ENCODE measurements at places on chromosomes 12 and 14.

DNA sequence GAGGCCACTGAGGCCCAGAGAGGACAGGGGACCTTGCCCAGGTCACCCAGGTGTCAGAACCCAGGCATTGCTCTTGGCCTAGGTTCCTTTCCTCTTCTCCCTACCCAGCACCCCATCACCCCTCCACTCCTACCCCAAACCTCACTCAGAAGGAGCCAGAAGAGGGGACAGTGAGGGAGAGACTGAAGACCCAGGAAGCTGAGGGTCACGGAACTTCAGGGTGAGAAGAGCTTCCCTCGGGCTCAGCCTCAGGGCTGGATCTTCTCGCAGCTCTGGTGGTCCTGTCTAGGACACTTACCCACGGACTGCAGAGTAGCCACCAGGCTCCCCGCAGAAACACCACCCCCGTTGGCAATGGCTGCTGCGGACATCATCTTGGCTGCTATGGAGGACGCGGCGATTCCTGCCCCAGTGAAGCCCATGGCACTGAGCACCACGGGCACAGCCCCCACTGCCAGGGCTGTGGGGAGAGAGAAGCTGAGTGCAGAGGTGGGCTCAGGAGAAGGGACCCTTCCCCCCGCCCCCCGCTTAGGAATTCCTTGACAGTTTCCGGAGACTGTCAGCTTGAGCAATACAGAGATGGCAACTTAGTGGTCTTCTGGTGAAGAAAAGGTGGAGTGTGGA lies 1.1 kb downstream of the IFI27L2 start:
- DNase-seq, result no peak

- DNase-seq, result no peak
These were observed 7.0 kb upstream of the STAB2 start for GRCh38 chr12:103580026-103580425.

DNA sequence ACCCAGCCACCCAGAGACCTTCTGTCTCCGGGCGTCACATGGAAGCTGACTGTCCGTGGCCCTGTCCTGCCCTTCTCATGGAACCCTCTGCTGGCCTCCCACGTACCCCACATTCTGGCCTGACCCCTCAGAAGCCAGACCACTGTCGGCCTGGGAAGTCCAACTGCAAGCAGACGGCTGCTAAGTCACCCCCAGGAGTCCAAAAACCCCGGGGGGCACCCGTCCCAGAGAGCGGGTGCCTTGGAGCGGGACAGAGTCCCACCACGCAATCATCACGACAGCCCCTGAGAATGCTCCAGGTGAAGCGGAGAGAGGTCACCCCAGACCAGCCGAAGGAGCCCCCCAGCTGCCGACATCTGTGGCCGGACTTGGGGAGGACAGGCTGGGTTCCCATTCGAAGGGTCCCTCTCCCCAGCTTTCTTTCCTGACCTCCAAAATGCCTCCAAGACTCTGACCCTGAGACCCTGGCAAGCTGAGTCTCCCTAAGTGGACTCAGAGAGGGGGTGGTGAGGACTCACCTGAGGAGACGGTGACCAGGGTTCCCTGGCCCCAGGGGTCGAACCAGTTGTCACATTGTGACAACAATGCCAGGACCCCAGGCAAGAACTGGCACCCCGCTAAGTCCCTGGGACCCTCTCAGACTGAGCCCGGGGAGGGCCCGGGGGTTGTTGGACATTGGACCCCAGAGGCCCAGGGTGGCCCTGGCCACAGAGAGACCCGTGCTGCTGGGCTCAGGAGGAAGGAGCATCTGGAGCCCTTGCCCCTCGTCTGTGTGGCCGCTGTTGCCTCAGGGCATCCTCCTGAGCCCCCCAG lies 337.1 kb downstream of the TMEM121 start:
- peak; percentile 15 for DNase-seq

DNA sequence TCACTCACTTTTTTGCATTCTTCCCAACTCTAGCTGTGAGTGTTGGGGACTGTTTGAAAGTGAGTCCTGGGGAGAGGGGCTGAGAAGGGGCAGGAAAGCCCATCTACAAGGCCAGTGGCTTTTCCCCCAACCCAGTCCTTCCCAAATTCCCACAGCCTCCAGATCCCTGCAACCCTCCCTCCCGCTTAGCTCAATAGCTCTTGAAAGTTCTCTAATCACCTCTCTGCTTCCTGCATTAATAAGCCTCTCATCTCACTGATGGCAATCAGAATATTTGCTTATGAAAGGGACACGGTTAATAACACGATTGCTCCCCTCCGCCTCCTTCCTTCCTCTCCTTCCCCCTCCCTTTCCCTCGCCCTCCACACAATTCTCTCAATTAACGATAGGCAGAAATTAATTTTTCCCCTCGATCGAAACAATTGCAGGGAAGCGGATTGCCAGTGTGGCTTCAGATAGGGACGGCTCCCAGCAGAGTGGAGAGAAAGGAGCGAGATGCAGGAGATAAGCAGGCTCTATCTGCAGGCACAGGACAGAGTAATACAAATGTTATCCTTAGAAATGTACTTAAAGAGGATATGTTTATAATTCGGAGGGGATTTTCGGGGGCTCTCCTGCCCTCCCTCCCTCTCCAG lies 15.1 kb upstream of the GPATCH2L start:
- no peak for DNase-seq

GRCh38 chr12:93591137-93591868 lies 18.8 kb downstream of the SOCS2 start:
- peak; percentile 52 for DNase-seq

- DNase-seq, result no peak
These were observed 268.0 kb downstream of the KCNC2 start for GRCh38 chr12:74941670-74942069.

GRCh38 chr12:54988402-54989054 lies 4.0 kb upstream of the TESPA1 start:
- no peak for DNase-seq

GRCh38 chr14:68514608-68515194 lies 278.2 kb downstream of the ZFP36L1 start:
- no peak for DNase-seq

DNA sequence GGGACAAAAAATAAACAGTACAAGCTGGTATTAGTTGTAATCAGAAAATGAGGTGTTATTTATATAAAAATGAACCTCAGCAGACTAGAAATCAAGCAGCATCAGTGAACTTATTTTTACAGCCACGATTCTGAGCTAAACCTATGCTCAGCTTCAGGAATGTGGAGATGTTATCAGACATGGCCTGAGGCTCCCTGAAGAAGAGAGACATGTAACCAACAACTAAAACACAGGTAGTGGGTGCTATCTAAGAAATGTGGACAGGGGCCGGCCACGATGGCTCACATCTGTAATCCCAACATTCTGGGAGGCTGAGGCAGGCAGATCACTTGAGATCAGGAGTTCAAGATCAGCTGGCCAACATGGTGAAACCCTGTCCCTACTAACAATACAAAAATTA lies 534.3 kb downstream of the VRK1 start:
- no peak for DNase-seq

- no peak for DNase-seq
These were observed 24.0 kb downstream of the SYT1 start for GRCh38 chr12:78888568-78888967.

- DNase-seq, result no peak
These were observed 70.8 kb downstream of the SYNE3 start for GRCh38 chr14:95445676-95446075.

GRCh38 chr14:67285876-67286452 lies 44.7 kb downstream of the PALS1 start:
- no peak for DNase-seq

DNA sequence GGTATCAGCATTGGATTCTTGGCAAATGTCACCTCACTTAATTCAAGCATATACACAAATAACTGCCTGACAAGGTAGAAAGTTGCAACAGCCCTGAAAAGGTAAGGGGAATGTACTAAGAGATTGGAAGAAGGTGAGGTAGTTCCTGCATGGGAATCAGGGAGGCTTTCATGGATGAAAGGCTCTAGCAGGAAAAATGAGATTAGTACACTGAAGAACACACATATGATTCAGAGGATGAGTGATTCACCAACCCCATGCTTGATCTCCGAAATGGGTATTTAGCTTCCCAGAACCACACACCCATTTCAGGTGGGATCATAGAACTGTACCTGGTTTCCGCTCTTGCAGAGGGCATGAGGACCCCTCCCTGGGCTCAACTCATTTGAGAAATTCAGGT lies 65.8 kb downstream of the PAH start:
- no peak for DNase-seq

DNA sequence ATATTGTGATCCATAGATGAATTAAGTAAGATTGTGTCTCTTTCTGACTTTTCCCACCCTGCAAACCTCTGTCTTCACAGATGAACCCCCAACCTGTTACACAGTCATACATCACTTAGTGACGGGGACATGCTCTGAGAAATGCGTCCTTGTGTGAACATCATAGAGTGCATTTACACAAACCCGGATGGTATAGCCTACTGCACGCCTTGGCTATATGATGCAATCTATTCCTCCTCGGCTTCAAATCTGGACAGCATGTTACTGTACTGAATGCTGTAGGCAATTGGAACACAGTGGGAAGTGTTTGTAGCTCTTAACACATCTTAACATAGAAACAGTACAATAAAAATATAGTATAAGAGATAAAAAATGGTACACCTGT lies 7.4 kb upstream of the TESPA1 start:
- no peak for DNase-seq

- no peak for DNase-seq
These were observed 58.0 kb downstream of the EEA1 start for GRCh38 chr12:92871116-92871515.

DNA sequence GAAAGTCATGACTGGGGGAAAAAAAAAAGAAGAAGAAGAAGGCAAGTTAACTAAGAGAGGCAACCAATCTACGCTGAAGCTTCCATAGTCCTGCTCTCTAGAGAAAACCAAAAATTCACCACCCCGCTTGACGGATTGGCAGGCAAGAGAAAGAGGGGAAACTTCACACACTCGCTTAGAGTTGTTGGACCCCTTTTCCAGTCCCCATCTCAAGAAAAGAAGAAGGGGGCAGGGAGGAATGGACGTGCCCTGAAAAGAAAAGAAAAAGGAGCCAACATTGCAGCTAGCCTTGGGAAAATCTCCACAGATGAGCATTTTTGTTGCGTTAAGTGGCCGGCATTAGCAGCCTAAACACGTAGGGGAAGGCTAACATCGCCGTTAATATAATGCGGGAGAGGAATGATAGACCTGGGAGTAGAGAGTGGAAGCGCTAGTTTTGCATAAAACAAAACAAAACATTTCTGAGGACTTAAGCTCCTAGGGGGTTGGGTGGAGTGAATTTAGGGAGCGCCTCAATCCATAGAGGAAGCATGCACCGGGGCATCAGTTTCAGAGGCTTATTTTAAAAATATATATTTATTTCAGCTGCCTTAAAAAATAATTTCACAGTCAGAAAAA lies 11.3 kb upstream of the FOXG1 start:
- DNase-seq, result no peak

DNA sequence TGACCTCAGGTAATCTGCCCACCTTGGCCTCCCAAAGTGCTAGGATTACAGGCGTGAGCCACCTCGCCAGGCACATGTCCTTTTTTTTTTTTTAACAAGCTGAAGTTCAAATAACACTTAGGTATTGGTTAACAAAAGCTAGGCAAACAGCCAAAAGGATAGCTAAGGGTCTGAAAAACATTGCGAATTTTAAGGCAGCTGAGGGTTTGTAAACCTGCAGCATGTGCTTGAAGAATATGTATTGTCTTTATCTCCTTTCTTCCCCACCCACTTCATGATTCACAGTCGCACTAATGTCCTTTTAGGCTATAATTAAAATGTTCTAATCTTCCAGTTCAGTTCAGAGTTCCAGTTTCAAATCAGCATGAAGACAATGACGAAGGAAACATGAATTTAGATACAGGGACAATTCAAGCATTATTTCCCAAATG lies 30.1 kb upstream of the CERS5 start:
- DNase-seq, result no peak

GRCh38 chr12:27534060-27534764 lies 10.2 kb downstream of the PPFIBP1 start:
- no peak for DNase-seq

GRCh38 chr12:115572440-115572839 lies 705.1 kb downstream of the MED13L start:
- no peak for DNase-seq

DNA sequence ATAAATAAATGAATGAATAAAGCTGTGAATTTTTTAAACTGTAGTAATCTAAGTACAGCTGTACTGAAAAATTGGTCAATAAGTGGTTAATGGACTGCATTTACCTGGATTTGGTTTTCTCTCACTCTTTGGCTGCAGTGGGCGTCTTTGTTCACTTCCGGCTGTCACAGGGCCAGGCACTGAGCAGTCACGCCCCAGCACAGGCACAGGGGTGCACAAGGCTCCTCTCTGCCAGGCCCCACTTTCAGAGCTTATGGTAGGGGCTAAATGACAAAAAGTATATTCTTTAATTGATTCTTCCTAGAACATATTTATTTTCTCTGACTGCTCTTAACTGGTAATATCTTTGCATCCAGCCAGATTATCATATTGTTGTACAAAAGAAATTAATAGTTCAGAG lies 70.6 kb upstream of the DYNC1H1 start:
- no peak for DNase-seq

GRCh38 chr14:92456215-92457015 lies 57.2 kb upstream of the RIN3 start:
- DNase-seq, result peak; percentile 15

DNA sequence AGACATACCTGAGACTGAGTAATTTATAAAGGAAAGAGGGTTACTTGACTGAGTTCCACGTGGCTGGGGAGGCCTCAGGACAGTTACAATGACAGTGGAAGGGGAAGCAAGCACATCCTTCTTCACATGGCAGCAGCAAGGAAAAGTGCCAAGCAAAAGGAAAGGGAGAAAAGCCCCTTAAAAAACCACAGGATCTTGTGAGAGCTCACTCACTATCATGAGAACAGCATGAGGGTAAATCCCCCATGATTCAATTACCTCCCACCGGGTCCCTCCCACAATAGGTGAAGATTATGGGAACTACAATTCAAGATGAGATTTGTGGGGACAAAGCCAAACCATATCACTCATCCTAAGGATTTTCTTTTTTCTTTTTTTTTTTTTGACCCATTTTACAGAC lies 177.8 kb upstream of the EEA1 start:
- DNase-seq, result no peak

- DNase-seq, result no peak
These were observed 64.2 kb downstream of the DNAI7 start for GRCh38 chr12:25130741-25131188.

- DNase-seq, result no peak
These were observed 9.9 kb downstream of the GPHB5 start for GRCh38 chr14:63308723-63309317.

Data from activated CD4-positive, alpha-beta memory T cell treated with anti-CD3 and anti-CD28 coated beads, Interleukin-2, amount 10 ng/mL, durations not matched to agents 7 days and 5 days (primary cell).